ENCODE measurements at places on chromosomes 2 and 18. TPM values are rescaled to one million over a fixed set of nuclear protein-coding genes. Genes with fewer than 3 reads are reported as not detected.

Gene RGPD3
- not detected for total RNA-seq

Gene IL1R1
- total RNA-seq = 20.9 TPM

Gene CLEC4F
- 0.25 TPM for total RNA-seq

Gene LYPD6
- 0.30 TPM for total RNA-seq

Gene CFAP53
- total RNA-seq = not detected

Gene MYOM1
- 724 TPM for total RNA-seq

Gene BUB1
- total RNA-seq = 0.82 TPM

Gene CLIP4
- 31.4 TPM for total RNA-seq

Gene SLC38A11
- total RNA-seq = 1.0 TPM
